H1 (cell line): ENCODE measurements at places on chromosomes 12 and 14.
A peak's percentile ranks its signal among the peaks of the same experiment; 100 is the strongest.

DNA sequence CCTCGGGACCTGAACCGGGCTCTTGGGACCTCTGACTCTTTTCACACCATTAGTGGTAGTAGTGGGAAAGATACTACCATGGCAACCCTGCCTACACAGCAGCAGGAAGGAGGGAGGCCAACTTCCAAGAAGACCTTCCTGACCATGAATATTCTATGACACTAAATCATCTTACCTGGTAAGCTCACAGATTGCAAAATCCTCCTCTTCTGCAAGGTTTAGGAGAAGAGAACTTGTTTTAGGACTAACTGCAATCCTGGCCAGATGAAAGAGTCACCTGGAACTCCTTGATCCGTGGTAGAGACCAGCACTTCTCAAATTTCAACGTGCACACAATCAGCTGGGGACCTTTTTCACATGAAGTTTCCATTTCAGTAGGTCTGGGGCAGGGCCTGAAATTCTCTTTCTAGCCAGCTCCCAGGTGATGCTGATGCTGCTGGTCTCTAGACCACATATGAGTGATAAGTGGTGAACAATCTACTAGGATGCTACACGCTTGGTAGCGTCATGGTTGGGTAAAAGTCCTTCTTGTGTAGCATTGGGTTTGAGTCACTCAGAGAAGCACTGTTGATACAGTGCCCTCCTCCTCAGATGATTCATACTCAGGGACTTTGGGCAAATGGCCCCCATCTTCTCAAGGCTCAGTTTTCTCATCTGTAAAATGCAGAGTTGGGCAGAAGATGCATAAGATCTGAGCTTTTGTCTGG, 35.6 kb upstream of the FICD start:
- DNase-seq: no peak

GRCh38 chr12:90036637-90037036, 328.0 kb upstream of the ATP2B1 start:
- DNase-seq: no peak

- no peak for DNase-seq
Observed at GRCh38 chr12:127640181-127640886, 626.6 kb upstream of the TMEM132C start.

GRCh38 chr12:9699898-9700605, 30.5 kb downstream of the CLEC2D start:
- no peak for DNase-seq

GRCh38 chr12:8701046-8701660, 3.4 kb downstream of the RIMKLB start:
- DNase-seq: no peak

DNA sequence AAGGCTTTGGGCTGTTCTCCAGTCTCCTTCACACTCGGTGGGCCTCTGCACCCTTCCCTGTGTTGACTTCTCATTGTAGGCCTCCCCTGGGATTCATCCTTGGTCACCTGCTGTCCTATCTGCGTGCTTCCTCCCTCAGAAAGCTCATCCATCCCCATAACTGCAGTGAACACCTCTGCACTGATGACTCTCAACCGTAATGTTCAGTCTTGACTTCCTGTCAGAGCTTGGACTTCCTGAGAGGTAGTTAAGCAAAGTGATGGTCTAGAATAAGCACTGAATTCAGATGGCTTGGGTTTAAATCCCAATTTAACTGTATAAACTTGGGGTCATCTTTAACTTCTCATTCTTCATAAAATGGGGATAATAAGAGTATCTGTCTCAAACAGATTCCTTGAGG, 13.6 kb upstream of the MDM1 start:
- DNase-seq: no peak

- no peak for DNase-seq
Observed at GRCh38 chr14:59868021-59868420, 2.6 kb downstream of the RTN1 start.

- DNase-seq: no peak
Observed at GRCh38 chr14:71209888-71210287, 302.6 kb downstream of the PCNX1 start.

GRCh38 chr12:19166387-19166786, 36.9 kb downstream of the PLEKHA5 start:
- no peak for DNase-seq

DNA sequence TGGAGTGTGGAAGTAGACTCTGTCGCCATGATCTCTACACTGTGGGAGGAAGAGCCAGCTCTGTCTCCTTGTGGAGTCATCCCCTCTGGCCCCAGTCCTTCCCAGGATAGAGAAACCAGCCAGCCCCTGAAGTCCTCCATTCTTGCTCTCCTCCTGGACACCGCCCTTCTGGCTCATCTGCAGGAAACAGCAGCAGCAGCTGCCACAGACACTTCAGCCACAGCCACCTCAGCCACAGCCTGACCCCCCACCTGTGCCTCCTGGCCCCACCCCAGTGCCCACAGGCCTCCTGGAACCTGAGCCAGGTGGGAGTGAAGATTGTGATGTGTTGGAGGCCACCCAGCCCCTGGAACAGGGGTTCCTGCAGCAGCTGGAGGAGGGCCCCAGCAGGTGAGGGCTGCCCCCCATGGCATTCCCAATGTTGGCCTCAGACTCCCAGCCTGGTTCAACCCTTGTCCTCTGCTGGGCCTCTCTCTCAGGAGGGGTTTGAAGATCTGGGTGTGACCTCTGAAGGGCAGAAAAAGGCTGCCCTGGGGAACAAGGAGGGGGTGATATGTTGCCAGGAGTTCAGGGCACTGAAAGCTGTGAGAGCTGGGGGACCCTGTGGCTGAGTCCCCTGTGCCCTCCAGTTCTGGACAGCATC, 10.5 kb downstream of the PRPF40B start:
- DNase-seq: no peak

DNA sequence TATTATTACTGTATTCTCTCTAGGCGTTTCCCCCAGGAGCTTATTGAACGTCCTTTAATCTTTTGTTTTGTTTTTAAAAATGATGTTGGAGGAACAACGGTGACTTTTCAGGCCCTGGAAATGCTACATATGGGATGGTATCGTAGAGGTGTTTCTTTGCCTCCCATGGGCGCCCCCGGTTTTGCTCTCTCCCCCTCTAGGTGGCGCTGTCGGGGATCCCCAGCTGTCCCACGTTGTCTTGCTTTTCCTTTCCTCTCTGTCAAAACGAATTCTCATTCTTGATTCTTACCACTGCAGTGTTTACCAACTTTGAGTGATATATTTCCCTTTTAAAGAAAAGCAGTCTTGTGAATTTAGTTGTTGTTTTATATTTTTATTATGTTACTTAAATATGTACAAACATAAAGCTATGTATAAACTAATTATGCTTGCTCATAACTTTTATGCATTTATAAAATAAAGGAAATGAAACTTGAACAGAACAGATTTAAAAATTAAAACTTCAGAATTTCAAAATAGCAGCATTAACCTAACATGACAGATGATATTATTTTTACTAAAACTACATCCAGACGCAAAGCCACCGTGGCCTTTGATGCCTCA, 171.9 kb downstream of the RGS6 start:
- peak; percentile 21 for DNase-seq

DNA sequence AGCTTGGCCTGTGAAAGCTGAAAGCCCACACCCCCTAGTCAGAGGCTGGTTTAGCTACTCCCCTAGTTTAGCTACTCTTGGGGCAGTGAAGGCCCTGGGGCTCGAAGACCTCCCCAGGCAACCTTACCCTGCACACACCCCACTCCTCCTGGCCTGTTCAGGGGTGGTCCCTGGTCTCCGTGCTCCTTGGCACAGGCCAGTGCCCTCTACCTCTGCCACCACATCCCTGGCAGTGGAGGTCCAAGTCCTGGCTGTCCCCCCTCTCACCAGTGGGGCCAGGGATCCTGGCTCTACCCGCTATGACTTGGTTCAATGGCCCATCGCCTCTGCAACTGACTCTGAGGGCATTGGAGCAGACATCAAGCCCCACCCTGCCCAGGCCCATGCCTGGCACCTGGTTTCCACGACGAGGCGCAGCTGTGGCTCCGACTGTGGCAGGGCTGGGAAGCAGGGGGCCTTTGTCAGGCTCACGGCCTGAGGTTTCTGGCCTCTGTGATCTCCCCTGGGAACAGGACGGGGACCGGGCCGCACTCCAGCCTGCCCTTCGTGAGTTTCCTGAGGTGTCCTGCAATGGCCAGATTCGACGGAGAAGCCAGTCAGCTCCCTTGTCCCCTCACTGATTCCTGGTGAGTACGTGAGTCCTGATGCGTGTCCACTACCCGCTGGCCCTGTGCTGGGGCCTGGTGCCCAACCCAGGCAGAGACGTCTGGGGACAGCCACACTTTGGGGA, 5.7 kb downstream of the TMEM121 start:
- DNase-seq: no peak

GRCh38 chr12:123886931-123887582, 85.6 kb downstream of the CCDC92 start:
- DNase-seq: no peak
